ENCODE measurements at places on chromosomes 7 and 10.

GRCh38 chr10:79195091-79195923 is 126.5 kb downstream of the ZMIZ1 start:
- DNase-seq = peak; percentile 79

- DNase-seq = no peak
Observed at GRCh38 chr10:15660990-15661389, 58.7 kb downstream of the ITGA8 start.

GRCh38 chr7:37218956-37219355 is 229.7 kb downstream of the ELMO1 start:
- DNase-seq = no peak

- DNase-seq = no peak
Observed at GRCh38 chr10:24012249-24012803, 196.6 kb upstream of the KIAA1217 start.

GRCh38 chr7:98130959-98131358 is 24.3 kb downstream of the LMTK2 start:
- DNase-seq = no peak

GRCh38 chr7:130210181-130210935 is 2.7 kb downstream of the SSMEM1 start:
- no peak for DNase-seq

- no peak for DNase-seq
Observed at GRCh38 chr7:157139111-157139809, 534 bp downstream of the UBE3C start.

DNA sequence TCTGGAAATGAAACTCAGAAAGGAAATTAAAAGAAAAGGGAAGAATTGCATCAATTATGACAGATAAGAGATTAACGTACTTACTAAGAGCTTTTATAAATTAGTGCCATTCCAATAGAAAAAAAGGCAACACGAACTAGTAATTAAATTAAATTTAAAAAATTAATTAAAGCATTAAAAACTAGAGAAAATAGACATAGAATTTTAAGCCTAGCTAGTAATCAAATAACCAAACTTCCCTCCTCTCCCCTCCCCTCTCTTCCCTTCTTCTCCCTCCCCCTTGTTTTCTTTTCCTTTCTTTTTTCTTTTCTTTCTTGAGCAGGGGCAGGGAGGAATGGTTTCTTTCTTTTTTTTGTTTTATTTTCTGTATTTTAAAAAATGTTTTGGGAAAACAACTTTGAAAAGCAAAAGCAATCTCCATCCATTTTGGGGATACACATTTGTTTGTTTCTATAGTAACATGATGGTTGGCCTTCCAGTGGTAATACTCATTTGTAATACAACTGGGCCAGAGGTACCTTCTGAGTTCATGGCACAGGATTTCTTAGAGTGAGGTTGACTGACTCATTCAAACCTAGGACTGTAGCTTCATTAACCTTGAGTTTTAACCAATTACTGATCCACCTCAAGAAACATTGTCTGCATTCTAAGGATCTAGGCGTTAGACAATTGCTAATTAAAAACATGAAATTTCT is 132.6 kb downstream of the ST7 start:
- no peak for DNase-seq

- no peak for DNase-seq
Observed at GRCh38 chr10:120282846-120283492, 174.1 kb upstream of the PLPP4 start.

DNA sequence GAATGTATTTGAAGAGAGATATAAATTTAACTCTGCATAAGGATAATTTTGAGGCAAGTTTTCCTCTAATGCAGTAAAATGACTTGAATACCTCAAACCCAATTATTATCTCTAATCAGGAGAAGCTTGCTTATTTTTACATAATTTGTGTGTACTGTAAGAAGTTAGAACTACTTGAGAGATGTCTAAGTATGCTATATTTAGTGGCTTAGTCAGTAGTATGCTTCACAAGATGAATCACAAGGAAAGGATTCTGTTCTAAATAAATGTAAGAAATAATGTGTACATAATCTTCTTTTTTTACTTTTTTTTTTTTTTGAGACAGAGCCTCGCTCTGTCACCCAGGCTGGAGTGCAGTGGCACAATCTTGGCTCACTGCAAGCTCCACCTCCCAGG is 13.7 kb downstream of the PHTF2 start:
- DNase-seq = no peak

DNA sequence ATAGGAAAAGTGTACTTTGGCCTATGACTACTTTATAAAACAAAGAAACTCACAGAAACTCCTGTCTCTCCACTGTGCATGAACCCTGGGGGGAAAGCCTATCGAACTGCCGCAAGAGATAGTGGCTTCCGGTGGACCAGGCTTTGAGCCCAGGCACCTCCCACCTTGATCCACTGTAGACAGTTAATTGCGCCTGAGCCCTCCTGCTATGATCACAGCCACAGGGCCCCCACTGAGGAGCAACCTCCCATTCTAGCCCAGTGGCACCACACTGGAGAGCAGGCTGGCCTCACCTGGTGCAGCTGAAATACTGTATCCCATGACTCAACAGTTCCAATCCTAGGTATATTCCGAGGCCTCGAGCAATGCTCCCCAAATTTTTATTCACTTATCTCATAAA is 98.8 kb downstream of the COBL start:
- DNase-seq = no peak

- DNase-seq = no peak
Observed at GRCh38 chr7:25427721-25428120, 199.4 kb upstream of the NPVF start.

GRCh38 chr10:110107430-110107829 is 99.6 kb downstream of the ADD3 start:
- no peak for DNase-seq

DNA sequence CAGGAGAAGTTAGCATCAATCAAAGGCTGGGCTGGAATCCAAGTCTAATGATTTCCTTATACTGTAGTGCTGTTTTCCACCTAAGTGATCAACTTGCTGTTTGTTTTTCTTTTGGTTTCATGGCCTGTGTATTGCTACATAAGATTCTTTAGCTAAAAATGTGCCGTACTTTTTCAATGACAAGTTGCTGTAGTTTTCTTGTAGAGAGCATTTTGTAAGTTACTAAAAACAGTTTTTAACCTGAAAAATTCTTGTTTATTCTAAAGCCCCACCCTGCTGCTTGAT is 1.3 kb downstream of the HELLS start:
- DNase-seq = no peak

GRCh38 chr7:80467069-80467468 is 44.8 kb downstream of the GNAT3 start:
- no peak for DNase-seq

DNA sequence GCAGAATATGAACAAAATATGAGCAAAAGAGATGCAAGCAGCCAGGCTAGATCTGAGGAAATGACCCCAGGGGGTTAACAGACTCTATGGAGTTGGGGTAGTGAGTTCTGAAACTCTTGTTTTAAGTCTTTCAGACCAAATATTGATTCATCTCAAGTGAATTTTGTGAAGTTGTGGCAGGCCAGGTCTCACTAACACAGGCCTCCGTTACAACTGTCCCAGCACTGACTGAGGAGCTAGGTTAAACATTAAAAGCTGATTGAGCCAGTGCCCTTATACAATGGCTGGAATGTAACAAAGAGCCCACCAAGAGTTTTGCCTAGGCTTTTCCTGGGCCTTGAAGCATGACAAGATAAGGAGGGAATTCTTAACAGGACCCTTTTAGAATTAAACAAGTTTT is 192.3 kb upstream of the STK17A start:
- DNase-seq = no peak

DNA sequence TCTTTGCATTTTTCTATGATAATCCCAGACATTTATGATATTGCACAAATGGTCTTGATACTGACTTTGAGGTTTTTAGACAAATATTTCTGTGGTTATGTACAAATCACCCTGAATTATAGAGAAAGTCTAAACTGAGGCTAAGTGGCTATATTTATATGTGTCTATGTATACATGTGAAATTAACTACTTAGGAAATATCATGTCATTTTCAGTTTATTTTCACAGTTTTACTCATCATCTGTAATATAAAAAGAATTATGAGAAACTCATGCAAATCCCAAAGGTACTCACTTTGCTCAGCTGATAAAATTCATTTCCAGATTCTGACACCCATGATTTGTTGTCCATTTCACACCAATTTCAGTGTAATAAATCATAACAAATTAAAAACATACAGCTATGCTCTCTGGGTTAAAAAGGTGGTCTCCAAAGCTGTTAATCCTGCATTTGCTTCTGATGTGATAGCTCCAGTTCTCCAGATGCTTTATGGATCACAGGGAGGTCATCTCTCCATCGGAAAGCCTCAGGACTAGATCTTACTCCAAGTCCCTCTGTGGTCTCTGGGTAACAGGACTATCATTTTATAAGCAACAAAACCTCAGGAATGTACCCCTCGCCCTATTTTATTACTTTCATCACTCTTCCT is 673.9 kb downstream of the PARD3 start:
- no peak for DNase-seq

GRCh38 chr7:141354251-141354650 is 197.0 kb upstream of the AGK start:
- DNase-seq = no peak

DNA sequence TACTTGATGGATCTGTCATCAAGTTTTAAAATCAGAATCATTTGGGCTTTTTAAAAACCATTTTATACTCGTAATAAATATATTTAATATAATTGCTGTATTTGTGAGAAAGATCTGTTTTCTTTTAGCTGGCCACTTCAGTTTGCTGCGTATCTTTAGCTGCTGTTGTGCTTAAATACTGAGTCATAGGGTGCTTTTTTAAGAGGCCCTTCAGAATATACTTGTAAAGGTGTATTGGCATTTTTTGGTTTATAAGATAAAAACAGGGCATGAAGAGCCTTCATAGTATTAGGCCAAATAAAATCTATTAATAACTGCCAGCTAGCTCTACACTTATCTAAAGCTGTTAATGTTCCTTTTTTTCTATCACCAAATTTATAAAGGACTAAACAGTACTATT is 43.8 kb downstream of the STK17A start:
- DNase-seq = no peak

GRCh38 chr10:71973777-71974488 is 9.7 kb downstream of the CHST3 start:
- DNase-seq = no peak

DNA sequence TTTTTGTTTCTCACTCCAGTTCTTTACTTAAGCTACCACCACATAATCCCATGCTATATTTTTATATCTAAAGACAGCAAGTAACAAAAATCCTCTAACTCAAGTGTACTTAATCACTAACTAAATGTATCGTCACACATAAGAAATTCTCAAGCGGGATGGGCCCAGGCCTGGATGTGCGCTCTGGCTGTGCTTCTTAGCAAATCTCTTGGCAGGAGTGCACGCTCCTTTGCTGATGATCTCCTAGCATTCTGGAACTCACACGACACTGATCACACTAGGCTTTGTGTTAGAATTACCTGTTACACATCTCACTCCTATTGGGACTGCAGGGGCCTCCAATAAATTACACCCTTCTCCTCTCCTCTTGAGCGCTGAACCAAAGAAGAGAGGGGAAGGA is 46.7 kb upstream of the CALD1 start:
- no peak for DNase-seq

DNA sequence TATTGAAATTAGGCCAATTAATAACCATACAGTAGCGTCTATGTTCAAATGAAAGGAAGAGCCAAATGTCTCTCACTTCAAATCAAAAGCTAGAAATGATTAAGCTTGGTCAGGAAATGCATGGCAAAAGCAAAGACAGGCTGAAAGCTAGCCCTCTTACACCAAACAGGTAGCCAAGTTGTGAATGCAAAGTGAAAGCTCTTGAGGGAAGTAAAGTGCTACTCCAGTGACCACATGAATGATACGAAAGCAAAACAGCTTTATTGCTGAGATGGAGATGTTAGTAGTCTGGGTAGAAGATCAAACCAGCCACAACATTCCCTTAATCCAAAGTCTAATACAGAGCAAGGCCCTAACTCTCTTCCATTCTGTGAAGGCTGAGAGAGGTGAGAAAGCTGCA is 123.8 kb downstream of the TEX36 start:
- DNase-seq = no peak

DNA sequence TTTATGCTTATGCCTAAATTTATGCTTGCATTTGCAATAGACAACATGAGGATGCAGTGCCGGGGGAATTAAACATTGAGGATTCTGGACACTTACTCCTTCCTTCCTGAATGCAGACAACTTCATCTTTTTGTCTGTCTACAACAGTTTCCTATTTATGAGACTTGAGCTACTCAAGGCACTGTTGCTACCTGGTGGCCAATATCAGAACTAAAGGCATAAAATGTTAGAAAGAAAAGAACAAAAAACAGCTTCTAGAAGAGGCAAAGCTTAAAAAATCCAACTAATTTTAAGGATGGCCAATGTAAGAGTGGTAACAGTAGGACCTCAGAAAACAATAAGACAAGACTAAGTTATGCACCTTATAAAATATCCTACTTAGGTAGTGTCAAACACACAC is 144.5 kb upstream of the PTN start:
- no peak for DNase-seq

DNA sequence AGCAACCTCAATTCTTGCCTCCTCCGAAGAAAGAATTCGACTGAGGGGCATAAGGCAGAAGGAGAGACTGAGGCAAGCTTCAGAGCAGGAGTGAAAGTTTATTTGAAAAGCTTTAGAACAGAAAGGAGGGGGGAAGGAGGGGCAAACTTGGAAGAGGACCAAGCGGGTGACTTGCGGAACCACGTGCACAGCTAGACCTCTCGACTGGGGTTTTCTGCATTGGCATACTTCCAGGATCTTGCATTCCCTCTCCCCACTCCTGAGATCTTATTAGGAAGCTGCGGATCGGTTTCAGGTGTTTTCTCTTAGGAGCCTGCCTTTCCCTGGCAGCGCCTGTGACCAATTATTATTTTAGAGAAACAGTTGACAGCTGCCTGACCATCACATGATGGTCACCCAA is 20.3 kb upstream of the CPXM2 start:
- no peak for DNase-seq

DNA sequence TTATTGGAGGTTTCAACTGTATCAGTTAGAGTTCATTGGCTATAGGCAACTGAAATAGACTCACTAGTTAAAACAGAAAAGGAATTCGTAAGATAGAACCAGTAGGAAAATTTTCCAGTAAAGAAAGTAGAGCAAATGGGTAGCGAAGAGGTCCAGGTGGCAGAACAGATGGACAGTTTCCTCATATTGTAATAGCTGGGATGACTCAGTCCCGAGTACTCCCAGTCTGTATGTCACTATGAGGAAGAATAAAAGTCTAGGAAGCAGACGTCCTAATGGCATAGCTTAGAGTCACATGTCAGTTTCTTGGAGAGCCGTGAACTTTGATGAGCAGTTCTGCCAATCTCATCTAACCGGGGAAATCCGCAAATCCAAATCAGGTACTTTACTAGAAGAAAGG is 95.3 kb downstream of the RNF32 start:
- DNase-seq = no peak

GRCh38 chr7:43569424-43569823 is 13.5 kb upstream of the STK17A start:
- no peak for DNase-seq

DNA sequence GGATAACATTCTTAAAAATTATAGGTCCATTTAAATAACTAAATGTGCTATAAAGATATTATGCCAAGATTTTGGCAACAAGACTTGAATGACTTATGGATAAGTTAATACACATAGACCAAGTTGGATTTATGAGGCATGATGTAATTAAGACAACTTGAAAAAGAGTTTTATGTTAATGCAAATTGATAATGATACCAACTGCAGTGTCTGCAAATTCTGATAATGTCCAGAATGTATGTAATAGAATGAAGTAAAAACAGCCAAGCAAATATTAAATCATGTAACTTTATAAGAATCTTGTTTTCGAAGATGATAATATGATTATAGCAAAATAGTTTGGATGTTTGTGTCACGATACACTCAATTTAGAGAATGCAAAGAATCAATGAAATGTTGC is 868.3 kb downstream of the DNAJB9 start:
- no peak for DNase-seq
